ENCODE measurements at places on chromosomes 4 and X. TPM values are rescaled to one million over a fixed set of nuclear protein-coding genes. Genes with fewer than 3 reads are reported as not detected.

- no peak for DNase-seq
Observed at GRCh38 chr4:55730280-55730931, 89.2 kb upstream of the EXOC1L start.

GRCh38 chrX:55135171-55135570, 46.4 kb downstream of the PAGE2 start:
- no peak for DNase-seq

DNA sequence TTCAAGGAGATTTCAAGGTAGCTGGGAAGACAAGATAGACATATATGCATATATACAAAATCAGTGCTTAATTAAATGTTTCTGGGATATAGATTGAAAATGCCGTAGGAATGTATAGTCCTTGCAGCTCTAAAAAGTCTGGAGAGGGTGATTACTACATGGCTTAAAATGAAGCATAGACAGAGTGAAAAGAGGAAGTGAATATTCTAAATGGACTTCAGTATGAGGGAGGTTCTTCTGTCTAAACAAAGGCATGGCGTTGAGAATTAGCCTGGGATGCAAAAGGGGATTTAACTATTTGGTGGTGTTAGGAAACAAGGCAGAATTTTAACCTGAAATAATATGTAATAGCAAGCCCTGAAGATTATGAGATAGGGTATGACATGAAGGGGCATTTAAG, 141.5 kb upstream of the FRMPD4 start:
- no peak for DNase-seq

Gene MGARP
- total RNA-seq: 2.2 TPM

Gene DAPP1
- total RNA-seq: 22.6 TPM

Measured in vagina (tissue), 2 donors.